GM23248 (cell line): ENCODE measurements at places on chromosomes 12 and 14.

GRCh38 chr12:128914908-128915563 is 61.8 kb downstream of the GLT1D1 start:
- DNase-seq: no peak

DNA sequence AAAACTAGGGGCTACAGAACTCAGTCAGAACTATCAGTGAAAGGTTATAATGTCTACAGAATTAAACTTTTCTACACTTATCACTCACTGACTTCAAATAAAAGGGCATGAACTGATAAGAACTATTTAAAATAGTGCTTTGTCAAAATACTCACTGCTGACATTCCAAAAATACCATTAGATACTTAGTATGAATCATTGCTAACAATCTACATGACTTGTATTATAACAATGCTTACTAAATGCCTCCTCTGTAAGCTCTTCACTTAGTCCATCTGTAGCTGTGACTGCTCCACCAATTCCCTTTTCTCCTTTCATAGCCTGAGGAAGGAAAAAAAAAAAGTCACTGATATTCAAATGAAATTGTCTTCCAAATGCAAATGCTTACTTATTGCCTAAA is 17.0 kb downstream of the NFYB start:
- DNase-seq: peak; percentile 84

GRCh38 chr14:94282991-94283723 is 9.9 kb downstream of the SERPINA10 start:
- DNase-seq: peak; percentile 9

- no peak for DNase-seq
Measured at GRCh38 chr12:32398816-32399369, 465 bp upstream of the FGD4 start.

DNA sequence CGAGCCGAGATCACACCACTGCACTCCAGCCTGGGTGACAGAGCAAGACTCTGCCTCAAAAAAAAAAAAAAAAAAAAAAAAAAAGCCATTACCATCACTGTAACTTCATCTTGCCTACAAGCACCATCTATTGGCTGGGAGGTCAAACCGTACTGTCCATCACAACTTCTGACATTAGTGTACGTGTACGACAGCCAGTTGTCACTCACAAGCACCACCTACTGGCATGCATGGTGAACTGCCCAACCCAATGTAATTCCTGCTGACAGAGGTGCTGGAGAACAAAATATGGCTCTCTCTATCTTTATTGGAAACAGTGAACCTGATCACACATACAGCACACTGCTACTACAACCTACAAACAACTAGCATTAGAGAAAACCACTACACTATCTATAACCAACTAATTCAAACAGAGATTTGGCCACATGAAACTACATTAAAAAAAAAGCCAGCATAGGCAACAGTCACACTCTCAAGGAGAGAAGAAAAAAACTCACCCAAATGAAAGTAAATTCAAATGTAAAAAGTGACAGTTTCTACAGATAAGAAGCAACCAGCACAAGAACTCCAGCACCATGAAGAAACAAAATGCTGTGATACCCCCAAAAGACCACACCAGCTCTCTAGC is 82.3 kb downstream of the PUS7L start:
- DNase-seq: peak; percentile 24

- peak; percentile 29 for DNase-seq
Measured at GRCh38 chr12:116172224-116172849, 105.2 kb downstream of the MED13L start.

DNA sequence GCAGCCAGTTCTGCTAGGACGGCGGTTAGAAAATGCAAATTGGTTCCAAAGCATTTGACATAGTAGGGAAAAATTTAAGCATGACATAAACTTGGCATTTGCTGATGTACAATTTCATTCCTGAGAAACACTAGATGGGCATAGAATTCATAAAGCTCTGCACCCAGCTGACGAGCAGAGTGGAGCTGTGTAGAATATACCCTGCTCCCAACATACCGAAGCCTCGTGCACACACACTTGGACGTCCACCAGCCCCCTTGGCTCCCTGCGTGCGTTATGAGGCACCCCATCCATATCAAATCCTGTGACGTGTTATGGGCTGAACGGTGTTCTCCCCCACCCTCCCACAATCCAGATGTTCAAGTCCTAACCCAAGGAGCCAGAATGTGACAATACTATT is 65.4 kb downstream of the CLMN start:
- DNase-seq: no peak

DNA sequence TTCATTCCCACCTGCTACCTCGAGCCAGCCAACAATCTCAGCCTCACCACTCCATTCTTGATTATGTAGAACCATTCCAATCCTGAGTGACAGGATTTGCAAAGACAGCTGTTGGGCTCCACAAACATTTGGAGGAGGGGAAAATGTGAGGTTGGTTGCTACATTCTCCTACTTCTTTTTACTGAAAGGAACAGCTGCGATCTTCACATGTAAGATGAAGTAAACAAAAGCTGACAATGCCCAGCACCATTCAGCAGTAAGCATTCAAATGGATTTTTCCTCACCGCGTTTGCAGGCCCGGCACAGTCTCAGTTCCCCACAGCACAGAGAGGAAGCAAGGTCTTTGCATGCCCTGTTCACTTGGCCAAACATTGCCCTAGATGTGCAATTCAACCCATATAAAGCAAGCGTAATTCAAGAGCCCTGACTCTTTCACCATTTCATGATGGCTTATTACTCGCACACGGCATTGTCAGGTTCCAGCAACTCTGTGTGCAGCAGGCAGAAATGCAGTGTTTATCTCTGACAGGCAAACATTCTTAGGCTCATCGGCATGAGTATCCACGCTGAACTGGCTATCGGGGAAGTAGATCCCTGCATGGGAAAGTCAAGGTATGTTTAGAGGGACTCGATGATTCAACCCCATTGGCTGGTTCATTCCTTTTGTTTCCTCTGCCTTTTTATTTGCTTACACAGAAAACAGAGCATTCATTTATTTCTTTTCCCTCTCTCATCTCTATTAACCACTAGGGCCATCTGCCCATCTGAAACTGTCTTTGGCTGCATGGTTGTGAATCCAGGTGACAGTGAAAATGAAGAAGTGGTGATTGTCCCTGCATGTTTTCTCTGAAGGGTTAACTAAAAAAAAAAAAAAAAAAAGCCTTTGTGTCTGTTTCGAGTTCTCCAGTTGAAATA is 236.1 kb upstream of the PLEKHG7 start:
- DNase-seq: no peak

DNA sequence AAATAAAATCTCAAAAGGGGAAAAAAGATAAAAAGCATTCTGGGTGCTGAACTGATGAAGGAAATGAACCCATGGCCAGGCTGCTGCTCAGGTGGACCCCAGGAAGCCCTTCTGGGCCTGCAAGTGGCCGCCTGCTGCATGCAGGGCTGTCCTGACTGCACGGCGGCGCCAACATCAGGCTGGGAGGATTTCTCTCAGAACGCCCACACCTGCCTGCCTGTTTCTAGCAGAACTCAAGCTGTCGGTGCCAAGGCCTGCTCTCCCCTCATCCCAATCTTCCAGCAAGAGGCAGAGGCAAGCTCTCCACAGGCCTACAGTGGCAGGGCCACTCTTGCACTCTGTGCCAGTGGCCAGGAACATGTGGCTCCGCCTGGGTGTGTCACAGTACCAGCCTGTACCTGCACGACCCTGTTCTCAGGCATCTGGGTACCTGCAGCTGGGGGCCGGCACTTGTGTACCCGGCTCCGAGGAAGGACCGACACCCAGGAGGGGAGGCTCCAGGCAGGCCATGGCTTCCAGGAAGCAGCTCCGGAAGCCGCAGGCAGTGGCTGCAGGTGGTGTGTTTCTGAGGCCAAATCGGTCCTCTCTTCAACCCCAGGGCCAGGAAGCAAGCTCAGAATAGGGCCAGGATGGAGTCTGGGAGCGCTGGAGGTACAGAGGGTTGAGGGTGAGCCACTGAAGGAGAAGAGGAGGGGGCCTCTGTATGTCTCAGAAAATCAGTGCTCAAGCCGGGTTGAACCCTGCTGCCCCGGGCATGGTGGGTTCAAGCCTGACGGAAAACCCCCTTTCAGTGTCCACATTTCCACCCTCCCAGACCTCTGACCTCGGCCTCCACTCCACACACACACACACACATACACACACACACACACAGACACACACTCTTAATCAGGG is 2.5 kb upstream of the INF2 start:
- no peak for DNase-seq

GRCh38 chr12:3630621-3631271 is 122.2 kb downstream of the CRACR2A start:
- DNase-seq: no peak

DNA sequence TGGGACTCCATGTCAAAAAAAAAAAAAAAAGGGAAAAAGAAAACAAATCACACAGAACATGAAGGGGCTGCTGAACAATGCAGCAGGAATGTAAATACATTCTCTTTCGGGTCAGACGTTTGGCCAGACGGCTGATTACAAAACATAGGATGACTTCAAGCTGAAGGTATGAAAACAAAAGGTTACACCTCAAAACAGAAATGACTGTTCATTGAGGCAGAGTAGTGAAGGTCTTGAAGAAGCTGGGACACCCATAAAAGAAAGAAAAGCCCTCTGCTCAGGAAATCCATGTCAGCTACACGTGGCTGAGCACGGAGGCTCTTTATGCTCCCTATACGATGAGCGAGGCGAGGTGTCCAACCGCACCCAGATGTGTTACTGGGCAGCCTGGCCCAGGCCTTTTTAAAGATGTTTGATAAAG is 37.7 kb downstream of the FGD4 start:
- DNase-seq: peak; percentile 86

DNA sequence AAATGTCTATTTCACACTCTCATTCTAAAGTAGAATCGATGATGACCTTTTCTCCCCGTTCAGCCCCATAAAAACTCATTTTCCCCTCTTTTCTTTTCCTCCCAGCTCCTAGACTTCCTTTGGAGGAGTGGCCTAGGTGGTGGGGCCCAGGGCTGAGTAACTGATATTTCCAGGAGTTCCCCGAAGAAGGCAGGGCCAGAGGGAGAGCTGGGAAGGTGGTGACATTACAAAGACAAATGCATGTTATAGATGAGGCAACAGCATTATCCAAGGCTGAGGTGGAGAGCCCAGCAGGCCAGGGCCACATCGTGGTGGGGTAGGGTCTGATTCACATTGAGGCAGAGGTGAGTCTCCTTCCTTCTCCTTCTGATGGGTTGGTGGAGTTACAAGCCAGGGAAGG is 22.2 kb upstream of the HDAC7 start:
- peak; percentile 59 for DNase-seq

- no peak for DNase-seq
Measured at GRCh38 chr12:130970908-130971233, 17.2 kb downstream of the ADGRD1 start.

DNA sequence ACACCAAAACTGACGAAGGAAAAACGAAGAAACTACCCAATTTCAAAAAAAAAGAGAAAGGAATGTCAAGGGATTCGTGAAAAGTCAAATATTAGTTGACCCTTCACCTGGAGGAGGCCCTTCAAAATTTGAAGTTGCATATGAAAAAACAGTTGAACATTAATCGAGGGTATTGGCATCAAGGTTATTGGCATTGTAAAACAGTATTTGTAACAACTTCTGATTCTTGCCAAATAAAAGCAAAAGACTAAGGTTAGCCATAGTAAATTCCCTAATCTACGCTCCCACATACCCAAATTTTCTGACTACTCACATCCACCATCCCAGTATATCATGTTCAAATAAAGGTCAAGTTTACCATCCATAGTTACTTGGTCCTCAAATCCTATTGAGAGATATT is 118.6 kb downstream of the TMTC1 start:
- no peak for DNase-seq

- DNase-seq: no peak
Measured at GRCh38 chr14:64279704-64280668, 14.2 kb downstream of the ESR2 start.

DNA sequence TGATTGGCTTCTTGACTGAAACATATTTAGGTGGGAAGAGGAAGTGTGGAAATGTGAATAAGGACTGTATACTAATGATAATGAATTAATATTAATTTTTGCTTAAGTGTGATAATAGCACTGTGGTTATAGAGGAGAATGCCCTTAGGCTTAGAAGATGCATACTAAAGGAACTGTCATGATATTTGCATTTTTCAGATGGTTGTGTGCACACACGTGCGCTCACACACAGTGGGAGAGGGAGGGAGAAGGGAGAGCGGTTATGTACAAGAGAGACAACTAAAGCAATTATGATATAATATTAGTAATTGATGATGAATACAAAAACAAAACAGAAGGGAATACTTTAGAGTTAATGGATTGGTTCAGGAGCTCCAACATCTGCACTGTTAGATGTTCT is 54.2 kb downstream of the RCOR1 start:
- no peak for DNase-seq

DNA sequence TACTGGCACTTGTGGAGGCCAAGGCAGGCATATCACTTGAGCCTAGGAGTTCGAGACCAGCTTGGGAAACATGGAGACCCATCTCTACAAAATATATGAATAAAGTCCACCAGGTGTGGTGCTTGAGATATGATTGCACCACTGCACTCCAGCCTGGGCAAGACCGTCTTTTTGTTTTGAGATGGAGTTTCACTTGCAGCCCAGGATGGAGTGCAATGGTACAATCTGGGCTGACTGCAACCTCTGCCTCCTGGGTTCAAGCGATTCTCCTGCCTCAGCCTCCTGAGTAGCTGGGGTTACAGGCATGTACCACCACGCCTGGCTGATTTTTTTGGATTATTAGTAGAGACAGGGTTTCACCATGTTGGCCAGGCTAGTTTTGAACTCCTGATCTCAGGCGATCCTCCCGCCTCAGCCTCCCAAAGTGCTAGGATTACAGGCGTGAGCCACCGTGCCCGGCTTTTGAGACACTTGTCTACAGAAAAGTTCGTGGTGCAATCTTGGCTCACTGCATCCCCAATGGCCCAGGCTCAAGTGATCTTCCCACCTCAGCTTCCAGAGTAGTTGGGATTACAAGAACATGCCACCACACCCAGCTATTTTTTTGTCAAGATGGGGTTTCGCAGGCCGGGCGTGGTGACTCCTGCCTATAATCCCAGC is 16.3 kb upstream of the ATP5F1B start:
- no peak for DNase-seq

DNA sequence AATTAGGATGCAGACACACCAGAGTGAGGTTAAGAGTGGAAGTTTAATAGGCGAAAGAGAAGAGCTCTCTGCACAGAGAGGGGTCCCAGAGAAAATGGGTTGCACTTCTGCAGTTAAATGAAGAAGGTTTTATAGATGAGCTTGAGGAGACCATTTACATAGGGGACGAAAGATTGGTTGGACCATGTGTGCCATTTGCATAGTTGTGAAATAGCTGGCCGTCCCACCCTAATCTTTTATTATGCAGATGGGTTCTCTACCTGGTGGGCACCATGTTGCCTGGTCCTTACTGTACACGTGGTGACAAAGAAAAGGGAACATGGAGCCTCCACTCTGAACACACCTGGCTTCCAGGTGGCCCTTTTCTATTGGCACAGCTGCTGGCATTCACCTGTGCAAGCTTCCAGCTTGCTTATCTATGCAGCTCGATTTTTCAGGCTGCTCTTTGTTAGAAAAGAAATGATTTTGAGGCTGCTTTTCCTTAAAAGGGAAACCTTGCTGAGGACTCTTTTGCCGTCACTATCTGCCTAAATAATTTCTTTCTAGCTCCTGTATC is 67.1 kb upstream of the SRSF5 start:
- no peak for DNase-seq
